Trophoblast cell (in vitro differentiated cells and primary cell): ENCODE measurements at places on chromosomes 1 and 21.
A peak's percentile ranks its signal among the peaks of the same experiment; 100 is the strongest.

GRCh38 chr21:45977396-45977795 is 4.2 kb upstream of the COL6A1 start:
- no peak for DNase-seq

- no peak for DNase-seq
Observed at GRCh38 chr1:234371414-234371813, 1.8 kb upstream of the COA6 start.

- no peak for DNase-seq
Observed at GRCh38 chr21:41706263-41706639, 60.6 kb downstream of the RIPK4 start.

DNA sequence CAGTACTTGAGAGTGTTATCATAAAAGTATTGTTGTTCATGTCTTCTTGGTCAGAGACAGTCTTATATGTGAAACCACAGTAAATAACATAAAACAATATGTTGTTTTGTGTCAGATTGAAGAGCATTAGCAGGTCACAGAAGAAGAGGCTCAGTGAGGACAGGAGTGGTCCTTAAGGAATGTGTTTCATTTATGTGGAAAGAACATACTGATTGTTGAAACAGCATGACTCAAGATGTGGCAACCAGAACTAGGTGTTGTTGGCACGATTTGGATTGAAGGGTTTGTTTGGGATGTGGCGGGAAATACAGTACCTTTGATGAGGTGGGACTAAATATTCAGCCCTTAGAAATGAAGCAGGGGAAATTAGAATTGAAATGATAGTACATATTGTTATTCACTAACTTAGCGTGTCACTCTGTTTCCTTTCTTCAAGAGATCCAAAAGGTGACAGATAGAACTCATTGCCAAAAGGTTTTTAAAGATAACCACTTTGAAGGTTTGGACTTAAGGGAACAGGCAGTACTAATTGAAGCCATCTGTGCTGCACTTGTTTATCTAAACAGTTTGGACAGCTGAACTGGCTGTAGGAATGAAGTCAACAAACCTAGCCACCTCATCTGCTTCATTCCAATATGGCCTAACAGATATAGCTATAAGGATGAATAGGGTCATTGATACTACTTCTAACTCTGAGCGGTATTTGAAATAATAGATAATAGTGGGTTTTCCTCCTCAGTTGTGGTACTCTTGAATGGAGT is 14.4 kb downstream of the RALGPS2 start:
- DNase-seq, result no peak

DNA sequence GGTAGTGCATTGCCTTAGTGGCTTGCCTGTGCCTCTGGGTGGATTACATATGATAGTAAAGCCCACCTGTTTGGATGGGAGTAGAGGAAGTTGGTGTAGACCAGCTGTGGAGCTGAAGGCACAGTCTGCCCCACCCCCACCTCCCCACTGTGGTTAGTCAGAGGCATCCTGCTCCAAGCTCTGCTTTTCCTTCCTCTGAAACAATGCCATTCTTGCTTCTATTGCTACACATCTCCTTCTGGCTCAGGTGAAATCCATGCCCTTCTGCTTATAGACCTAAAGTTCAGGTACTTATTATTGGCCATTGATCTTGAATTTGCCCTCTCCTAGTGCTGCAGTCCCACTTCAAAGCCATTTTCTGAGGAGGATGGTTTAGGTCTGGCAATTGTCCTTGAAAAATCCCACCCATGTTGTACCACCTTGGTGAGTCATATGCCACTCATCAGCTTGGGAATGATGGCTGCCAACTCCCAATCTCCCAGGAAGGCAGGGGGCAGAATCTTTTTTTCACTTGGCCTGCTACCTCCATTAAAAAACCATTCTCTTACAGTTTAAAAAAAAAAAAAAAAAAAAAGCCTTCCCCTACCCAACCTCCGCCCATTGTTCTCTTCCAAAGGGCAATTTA is 6.7 kb upstream of the TXLNA start:
- DNase-seq, result no peak

- no peak for DNase-seq
Observed at GRCh38 chr1:15213341-15213821, 33.6 kb upstream of the FHAD1 start.

DNA sequence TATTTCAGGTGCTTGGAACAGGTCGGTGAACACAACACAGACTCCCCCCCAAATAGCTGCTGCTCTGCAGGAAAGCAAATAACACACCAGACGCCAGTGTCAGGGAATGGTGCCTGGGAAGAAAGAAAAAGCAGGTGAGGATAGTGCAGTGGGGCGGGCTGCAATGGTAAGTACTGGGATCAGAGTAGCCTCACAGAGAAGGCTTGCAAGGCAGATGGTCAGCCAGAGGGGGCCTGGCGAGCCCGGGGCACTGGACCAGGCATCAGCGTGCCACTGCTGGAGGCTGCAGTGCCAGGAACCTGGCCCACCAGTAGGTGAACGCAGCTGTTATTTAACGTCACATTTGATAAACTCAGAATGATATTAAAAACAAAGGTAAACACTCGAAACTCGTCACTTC is 60.0 kb downstream of the POFUT2 start:
- no peak for DNase-seq

DNA sequence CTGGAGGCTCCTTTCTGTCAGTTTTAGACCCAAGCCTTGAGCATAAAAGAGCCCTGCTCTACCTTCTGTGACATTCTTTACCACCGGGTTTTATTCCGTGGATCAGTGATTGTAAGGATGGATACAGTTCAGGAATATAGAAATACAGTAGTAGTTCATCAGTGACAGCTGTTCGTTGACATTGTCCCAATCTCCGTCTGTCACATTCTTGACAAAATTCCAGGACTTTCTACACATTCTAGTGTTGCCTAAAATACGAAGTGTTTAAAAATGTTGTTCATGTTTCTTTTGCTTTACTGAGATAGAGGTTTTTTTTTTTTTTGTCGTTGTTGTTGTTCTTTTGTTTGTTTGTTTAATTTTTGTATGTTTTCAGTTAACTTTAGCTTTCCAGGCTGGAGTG is 29.9 kb downstream of the MAP10 start:
- peak; percentile 8 for DNase-seq

DNA sequence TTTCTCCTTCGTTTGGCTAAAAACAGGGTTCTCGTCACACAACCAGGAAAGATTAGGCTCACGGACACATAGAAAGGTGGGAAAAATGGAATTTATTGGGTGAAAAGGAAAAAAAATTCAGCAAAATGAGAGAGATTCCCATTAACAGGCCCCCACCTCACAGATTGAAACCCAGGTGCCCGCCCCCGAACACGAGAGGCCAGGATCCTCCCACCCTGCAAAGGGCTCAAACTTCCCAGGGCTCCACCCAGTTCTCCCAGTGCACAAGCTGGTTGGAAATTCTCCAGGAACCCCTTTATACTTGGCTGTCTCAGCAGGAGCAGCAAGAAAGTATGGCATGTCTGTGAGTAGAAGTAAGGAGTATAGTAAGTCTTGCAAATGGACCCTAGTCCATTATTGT is 499.7 kb downstream of the RWDD3 start:
- DNase-seq, result no peak

- DNase-seq, result peak; percentile 55
Observed at GRCh38 chr1:95197616-95198252, 36.3 kb upstream of the RWDD3 start.

DNA sequence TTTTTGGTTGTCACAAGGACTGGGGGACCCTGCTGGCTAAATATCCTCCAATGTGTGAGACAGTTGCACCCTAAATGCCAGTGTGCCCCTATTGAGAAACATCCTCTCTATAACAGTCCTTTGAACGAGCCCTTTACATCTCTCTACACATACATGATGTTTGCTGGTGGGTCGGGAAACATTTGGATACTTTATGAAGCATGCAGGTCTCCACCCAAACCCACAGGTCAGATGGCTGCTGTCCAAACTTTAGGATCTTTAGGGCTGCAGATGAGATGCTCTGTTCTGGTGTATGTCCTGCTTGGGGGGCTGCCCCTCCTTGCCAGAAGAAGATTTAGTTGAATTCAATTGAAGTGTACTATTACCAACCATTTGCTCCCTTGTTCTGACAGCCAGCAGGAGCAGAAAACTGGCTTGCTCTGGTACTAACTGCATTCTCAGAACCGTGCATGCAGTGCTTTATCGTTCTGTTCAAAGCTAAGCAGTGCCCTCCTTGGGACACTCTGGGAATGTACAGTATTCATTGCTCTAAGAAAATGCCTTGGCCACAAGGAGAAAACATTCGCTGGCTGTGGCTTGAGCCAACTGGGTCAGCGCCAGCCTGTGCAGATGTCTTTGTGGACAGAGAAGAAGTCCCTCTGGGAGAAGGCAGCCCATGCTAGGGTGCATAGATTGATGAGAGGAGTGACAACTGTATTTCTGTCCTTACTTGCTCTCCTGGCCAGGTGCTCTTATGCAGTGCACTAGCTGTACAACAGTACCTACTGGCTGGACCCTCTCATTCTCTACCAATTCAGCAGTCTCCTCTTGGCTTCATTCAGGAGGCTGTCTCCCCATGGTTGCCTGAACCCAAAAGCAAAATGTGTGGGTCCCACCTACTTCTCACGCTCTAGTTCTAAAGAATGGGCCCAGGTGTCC is 61.4 kb upstream of the DIRAS3 start:
- DNase-seq, result peak; percentile 31

- DNase-seq, result no peak
Observed at GRCh38 chr1:240533154-240533780, 78.7 kb downstream of the GREM2 start.

DNA sequence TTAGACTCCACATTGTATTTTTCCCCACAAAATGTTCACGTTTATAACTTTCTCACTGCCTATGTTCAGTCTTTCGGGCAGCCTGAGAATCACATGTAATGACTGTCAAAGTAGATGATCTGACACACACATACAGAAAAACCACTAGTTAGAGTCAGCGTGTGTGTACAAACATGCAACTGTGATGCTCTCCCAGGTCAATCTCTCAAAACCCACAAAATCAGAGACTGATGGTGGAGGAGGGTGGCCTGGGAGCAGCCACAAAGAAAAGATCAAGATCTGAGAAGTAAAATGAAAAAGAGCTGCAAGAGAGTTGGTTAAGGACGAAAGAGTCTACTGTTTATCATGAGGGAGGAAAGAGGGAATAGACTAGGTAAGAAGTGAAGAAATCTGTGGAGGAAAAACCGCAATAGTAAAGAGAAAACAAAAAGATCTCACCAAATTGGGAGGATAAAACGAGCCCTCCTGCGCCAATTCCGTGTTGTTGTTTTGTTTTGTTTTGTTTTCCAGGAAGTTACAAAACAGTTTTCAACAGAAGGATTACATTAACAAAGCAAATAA is 2.3 kb downstream of the EGLN1 start:
- no peak for DNase-seq

DNA sequence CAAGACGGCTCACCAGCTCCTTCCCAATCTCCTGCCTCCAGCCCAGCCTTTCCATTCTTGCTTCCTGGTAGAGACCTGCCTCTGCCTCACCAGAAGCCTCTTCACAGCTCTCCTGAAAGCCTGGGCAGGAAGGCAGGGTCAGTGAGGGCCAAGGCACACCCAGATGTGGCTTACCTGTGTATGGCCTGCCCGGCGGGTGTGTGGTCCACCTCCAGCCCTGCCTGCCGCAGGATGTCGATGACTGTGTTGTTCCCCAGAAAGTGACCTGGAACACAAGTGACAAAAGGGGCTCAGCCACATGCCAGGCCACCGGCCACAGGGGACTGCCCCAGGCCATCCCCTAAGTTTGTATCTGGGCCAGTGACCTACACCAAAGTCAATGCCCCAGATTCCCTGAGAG is 218.9 kb downstream of the TRABD2B start:
- no peak for DNase-seq

DNA sequence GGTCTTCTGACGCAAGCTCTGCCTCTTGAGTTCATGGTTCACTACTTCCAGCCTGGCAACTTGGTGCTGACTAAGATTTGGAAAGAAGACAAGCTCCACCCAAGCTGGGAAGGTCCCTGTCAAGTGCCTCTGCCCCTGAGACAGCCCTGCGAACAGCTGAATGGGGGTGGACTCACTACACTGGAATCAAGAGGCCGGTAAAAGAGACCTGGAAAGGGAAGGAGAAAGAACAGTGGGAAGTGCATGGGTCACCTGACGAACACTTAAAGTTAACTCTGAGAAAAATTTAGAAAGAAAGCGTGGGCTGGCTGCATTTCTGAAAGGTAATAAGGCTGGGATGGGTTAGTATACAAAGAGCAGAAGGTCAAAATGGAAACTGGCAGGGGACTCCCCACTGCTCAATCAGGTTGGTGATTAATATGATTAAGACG is 26.1 kb upstream of the ZNF496 start:
- DNase-seq, result peak; percentile 42

GRCh38 chr1:235100194-235100772 is 28.4 kb downstream of the TOMM20 start:
- DNase-seq, result no peak

DNA sequence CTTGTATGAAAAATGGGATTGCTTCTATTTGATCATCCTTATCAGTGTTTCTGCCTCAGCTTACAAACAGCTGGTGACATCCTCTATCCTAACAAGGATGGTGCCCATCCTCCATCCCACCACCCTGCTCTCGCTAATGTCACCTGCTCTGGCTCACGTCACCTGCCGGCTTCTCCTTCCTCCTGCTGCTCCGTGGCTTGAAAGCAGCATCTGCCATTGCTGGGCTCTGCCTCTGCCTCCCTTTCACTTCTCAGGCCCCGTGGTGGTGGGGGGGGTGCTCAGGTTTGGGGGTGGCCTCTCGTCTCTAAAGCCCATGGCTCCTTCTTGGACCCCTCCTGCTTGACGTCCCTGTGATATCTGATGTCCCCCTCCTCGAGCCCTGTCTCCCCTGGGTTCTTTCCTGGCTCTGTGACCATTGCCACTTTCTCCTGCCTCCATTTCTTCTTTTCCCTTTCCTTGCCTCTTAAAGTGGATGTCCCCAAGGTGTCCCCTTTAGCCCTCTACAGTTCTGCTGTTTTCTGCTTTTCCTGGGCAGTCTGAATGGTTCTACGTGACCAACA is 135.5 kb upstream of the ERRFI1 start:
- no peak for DNase-seq

DNA sequence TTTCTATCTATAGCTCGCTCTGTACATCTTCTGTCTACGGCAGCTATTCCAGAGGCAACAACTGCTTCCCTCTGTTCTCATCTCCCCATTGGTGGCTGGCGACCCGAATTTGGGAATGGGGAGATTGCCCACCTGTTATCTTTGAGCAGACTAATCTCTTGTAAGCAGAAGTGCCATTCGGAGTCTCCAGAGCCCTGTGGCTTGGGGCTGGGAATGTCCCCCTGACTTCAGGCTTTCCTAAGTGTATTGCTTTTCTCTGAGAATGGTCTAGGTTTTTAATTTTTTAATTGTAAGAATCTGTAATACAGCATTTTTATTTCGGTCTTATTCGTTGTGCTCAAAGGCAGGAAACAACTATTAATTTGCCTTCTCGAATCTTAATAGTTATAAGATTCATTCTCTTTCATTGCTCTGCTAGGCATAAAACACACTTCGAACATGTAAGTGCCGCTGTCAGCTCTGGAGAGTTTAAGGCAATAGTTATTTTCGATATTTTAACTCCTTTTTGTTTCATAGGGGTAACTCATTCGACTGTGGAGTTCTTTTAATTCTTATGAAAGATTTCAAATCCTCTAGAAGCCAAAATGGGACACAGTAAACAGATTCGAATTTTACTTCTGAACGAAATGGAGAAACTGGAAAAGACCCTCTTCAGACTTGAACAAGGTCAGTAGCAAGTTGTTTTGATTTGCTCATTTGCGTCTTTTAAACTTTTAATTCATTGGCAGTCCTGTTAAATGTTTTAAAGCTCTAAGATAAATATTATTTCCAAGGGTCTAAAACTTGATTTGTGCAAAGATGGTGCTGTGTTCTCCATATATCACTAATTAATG is 514 bp downstream of the AGL start:
- DNase-seq, result no peak

- no peak for DNase-seq
Observed at GRCh38 chr1:40690771-40691537, 550 bp upstream of the NFYC start.
